ENCODE measurements at places on chromosomes 12 and 14. TPM values are rescaled to one million over a fixed set of nuclear protein-coding genes. Genes with fewer than 3 reads are reported as not detected.

DNA sequence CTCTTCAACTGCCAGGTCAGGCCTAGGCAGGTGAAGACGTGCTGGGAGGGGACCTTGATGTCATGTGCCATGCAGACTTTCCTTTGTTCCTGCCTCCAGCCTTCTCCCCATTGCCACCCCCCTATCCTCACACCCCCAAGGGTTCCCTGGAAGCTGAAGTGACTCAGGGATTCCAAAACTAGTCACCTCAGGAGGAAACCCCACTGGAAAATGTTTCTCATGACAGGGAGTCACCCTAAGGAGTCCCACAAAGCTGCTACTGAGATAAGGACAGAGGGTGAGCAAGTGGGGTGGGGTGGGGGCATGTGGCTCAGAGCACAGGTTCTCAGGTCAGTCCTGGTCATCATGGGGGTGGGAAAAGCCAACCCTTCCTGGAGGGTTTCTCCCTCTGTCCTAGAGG is 2.4 kb upstream of the IL25 start:
- DNase-seq: no peak

The TEX22 gene
- 0.23 TPM for polyA plus RNA-seq

GRCh38 chr12:65656891-65657351 is 167.4 kb upstream of the HMGA2 start:
- DNase-seq: peak; percentile 26

GRCh38 chr12:50066402-50066801 is 9.0 kb downstream of the ASIC1 start:
- no peak for DNase-seq

DNA sequence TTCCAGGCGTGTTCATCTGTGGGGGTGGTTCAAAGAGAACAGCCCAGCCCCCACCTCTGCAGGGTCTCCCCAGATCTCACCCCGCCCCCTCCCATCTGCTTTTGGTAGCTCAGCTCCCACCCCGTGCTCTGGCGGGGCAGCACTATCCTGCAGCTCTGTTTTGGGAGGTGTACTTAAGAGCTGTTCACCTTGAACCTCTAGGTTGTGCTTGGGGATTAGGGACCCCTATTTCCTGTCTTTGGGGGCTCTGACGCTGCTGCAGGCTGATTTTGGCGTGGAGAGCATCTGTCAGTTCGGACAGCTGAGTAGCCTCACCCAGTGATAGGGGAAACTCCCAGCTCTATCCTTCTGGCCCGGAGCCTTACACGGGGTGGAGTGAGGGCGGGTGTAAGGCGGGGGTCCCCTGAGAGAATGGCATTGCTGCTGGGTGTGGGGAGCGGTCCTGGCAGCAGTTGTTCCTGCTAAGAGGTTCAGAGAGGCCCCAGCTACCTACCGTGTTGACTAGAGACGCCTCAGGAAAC is 765 bp downstream of the TMEM120B start:
- peak; percentile 29 for DNase-seq

DNA sequence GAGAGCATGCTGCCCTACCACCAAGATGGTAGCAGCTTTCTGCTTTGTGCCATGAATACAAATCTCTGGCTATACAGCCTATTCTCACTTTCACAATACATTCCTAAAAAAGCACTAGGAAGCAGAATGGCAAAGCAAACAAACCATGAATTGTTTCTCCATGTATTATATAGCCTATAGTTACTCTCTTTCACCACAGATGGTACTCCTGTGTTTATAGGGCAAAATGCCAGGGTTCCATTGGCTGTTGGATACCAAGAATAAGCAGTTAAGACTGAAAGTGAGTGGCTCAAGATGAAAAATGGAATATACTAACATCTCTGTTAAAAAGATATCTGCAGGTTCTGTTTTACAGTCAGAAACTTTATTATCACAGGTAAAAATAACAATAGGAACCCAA is 11.1 kb downstream of the ARF3 start:
- DNase-seq: no peak

GRCh38 chr12:41441180-41441579 is 253.1 kb downstream of the PDZRN4 start:
- no peak for DNase-seq
